Right cardiac atrium (tissue), 5 donors: ENCODE measurements at places on chromosomes 16 and 17.

DNA sequence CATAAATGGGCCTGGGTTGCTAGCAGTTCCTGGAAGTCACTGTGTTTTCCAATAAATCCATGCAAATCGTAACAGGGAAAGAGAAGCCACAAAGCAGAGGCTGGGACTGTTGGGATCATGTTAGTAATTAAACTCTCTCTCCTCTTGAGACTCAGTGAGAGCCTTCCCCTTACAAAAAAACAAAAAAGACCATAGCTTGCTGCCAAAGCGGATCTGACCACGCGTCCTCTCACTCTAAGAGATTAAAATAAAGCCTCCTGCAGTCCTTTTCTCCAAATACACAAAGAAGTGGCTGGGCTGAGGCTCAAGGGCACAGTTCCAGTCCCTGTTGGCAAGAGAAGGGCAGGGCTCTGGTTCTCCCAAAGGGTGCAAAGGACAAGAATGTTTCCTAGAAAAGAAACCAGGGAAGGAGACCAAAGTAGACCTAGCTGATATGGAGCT lies 38.5 kb downstream of the PIGL start:
- DNase-seq: peak; percentile 88

DNA sequence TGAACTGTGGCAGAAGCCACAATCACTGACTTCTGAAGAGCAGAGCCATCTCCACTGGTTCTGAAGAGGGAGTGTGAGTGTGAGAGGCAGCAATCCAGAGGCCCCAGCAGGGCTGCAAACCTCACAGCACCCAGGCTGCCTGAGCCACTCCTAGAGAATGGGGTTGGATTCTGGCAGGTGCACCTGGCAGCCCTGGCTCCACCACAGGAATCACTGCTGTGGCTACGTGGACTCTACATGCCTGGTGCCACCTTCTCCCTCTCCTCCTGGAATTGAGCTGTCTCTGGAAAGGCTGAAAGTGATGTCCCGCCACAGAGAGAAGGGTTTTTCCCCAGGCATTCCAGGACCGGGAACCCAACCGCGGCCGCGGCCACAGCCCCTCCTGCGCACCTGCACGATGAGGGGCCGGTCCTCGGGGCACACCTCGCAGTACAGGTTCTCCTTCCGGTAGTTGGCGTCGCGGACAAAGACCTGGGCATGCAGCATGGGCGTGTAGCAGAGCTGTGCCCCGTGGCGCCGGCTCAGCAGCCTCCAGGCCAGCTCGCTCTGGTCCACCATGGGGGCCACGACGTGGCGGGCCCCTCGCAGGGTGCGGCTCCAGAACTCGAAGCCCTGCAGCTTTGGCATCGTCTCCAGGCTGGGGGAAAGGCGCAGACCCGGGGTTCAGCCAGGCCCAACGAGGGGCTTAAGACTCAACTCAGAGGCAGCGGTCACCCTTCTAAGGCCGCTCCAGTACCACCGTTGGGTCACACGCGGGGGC lies 991 bp downstream of the DUS1L start:
- peak; percentile 53 for DNase-seq

DNA sequence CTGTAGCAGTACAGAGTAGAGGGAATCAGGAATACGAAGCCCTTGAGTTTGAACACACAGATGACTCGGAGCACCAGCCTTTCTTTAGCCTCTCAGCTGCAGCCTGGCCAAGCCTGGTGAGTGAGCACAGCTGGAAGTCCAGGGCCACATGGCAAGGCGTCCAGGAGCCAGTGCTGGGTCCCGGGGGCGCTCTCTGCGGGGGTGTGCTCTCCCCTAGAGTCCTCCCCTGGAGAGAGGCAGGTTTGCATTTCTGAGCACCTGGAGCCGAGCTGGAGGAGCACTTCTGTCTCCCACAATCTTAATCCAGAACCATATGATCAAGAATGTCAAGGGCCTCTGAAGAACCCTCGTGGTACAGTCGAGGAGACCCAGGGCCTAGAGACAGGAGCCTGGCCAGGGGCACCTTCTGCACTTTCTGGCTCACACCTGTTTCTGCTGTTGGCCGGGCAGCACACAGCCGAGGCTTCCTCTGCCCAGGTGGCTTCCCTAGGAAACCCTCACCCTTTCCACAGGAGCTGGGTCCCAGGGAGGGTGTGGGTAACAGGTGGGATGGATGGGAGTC lies 78.3 kb downstream of the PLD6 start:
- no peak for DNase-seq

DNA sequence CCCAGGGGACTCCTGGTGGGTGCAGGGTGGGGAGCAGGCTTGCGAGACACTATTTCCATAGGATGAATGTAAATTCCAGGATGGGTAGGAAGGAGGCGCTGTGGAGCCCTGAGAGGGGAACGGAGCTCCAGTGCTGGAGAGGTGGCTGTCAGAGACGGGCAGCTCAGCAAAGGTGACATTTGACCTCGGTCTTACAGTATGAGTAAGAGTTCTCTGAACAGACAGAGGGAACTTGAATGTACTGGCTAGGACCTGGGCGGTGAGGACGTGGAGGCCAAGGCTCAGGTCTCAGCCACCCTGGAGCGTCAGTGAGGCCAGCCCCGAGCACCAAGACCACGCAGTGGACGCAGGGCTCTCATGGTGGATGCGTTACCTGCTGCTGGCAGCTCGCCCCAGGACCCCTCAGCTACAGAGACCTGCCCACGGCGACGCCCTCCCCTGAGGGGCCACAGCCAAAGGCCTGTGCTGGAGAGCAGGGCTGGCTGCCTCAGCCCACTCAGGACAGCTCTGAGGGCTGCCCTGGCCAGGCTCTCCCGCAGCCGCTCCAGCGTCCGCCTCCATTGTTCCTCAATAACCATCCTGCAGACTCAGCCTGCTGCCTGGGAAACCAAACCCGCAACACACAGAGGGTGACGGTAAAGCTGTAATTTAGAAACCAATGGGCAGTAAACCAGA lies 65.9 kb upstream of the TNRC6C start:
- peak; percentile 45 for DNase-seq

DNA sequence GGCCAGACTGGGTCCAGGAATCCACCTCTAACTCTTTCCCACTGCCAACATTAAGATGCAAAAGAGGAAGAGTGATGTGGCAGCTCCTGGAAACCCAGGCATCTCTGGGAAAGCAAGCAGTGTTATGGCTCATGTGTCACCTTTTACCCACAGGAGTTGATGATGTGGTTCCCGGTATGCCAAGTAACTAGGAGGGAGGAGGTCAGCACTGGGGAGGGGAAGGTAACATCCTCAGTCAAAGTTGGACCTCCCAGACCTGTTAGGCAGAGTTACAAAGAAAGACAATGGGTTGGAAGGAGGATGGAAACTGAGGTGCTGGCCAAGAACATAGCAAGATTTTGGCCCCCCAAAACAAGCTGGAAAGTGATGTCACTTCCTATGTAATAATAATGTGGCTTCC lies 11.4 kb downstream of the KRABD2 start:
- DNase-seq: no peak

DNA sequence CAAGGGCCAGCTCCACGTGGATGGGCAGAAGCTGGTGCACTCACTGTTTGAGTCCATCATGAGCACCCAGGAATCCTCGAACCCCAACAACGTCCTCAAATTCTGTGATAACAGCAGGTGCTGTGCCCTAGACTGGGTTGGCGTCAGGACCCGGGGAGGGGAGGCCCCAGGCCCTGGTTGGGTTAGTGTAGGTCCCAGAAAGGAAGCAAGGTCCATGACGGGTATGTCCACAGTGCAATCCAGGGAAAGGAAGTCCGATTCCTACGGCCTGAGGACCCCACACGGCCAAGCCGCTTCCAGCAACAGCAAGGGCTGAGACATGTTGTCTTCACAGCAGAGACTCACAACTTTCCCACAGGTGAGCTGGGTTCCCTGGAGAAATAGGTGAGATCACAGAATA lies 7.2 kb downstream of the PFAS start:
- DNase-seq: no peak

DNA sequence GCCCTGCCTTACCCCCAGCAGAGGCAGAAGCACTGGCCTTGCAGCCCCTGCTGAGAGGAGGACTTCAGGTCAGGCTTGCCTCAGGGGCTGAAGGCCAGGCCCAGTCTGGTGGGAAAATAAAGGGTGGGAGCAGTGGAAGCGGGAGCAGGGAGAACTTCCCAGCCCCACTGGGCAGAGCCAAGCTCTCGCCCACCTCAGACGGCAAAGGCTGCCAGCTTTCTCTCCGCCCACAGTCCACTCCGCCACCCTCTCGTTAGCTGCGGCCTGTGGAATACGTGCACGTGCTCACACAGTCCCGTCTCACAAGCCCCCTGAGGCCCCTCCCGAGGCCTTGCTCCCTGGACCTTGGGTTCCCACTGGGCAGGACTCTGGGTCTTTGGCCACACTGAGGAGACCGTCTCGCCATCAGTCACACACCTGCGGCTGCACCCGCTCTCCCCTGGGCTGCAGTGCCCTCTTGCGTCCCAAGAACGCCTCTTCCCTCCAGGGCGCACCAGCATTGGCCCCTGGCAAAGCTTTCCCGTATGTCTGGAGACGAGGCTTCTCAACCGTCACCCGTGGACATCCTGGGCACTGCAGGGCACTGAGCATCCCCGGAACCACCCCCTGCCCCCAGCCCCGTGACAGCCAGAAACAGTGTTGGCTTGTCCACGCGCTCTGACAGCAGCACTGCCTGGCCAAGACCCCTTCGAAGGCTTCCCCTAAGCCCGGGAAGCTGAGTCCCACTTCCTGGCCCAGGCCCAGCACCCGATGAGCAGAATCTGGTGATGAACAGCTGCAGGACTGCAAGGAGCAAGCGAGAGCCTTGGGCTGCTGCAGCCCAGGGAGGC lies 8.3 kb downstream of the MRPL28 start:
- peak; percentile 71 for DNase-seq

GRCh38 chr16:20881503-20881878 lies 18.7 kb downstream of the DCUN1D3 start:
- DNase-seq: no peak

DNA sequence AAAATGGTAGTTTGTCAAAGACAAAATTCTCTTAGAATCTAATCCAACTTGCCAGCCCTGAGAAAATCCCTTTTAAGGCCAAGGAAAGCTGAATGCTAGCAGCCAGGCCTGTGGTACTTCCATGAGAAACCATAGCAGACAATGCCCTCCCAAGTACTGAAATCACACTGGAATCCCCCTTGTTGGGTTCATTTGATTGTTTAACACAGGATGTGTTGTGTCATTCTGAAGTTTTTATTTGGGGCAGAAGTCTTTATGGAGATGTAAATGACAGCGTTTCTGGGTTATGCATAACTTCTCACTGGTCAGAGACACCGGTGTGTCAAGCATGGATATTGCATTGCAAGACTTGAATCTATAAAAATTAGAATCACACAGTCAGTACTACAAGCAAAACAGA lies 6.0 kb upstream of the ARL2BP start:
- no peak for DNase-seq

DNA sequence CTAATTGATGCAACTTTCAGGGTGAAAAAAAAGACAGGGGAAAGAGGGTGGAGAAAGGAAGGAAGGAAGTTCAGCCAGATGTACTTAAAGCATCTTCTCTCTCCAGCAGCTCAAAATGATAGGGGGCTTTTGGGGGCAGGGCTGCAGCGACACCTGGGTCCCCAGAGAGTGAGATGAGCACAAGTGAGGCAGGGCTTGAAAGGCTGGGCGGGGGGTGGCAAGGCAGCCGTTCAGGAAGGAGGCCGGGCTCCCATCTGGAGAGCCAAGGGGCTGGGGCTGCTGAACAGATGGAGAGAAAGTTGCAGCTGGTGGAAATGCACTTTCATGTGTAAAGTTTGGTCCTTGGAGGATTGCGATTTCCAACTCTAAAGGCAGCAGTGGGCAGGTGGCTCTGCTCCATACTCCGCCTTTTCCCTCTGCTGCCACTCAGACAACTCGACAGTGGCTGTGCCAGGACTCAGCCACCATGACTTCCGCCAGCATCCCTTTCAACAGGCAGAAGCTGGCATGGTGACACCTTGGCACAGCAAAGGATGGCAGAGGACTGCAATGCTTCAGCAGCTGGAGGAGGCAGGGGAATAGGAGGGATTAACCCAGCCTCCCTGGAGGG lies 7.7 kb downstream of the SLC35B1 start:
- DNase-seq: no peak

GRCh38 chr17:30573603-30574175 lies 96.5 kb downstream of the GOSR1 start:
- DNase-seq: no peak

DNA sequence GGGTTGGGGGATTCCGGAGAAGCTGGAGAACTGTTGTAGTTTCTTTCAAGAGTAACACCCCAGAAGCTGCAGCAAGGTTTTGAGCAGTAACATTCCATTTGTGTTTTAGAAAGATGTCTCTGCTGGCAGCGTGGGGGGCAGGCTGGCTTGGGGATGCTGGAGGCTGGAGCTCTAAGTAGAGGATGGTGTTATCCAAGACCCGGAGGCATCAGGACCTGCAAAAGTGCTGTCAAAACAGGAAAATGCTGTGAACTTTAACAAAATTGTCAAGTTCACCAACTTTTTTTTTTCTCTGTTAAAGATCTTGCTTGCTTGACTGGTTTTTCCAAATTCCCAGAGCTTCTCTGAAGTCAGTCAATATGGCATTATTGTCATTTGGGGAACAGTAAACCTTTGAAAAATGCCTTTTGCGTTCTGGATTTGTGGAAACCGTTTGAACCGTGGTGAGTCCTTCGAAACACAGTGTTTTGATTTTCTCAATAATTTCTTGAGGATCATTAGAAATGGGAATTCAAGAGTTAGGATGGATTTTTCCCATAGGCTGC lies 189.6 kb upstream of the NLRP1 start:
- no peak for DNase-seq

DNA sequence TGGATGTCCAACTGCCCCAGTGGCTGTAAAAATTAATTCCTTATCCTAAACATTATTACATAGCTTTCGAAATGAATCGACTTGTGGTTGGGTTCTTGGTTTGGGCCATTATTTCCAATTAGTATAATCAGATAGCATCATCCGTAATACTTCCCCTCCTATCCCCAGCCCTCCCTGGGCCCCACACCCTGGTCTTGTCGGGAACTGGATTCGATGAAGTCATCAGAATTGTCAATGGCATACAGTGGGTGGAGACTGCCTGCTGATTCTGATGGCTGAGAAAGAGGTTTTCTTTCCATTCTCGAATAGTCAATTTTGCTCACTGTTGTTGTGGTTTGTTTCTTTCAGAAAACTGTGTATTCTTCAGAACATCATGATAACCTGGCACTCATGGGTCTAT lies 395.1 kb downstream of the SEC14L1 start:
- DNase-seq: no peak

DNA sequence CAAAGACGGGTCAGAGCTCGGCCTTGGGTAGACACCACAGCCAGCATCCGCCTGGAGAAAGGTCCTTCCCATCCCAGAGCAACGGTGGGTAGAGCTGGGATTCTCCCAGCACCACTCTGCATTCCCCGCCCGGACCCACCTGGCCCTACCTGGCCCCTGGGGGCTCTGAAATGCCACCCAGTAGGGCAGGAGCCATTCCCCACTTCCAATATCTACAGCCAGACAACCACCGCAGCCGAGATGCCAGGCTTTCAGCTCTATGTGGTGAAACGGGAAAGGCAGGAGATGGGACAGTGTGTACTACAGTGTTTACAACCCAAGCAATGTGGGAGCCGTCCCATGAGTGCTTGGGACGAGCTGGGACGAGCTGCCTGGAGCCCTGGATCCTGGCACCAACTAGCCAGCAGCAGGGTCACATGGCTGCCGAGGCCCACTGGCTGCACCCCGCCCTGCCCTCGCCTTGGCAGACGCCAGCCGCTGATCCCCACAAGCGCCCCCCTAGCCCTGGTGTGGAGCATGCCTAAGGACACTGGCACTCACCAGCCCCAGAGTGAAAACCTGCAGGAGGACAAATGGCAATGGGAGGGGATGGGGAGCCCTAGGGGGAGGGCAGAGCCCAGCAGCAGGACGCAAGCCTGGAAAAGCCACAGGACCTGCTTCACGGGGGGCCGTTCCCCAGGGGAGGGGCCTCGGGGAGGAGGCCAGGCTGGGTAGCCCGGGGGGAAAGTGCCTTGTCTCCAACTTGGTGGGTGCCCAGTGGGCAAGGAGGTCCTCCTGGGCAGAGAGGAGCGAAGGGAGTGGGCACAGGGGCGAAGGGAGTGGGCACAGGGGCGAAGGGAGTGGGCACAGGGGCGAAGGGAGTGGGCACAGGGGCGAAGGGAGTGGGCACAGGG lies 13.5 kb downstream of the TMC6 start:
- DNase-seq: peak; percentile 80
